ENCODE measurements at places on chromosomes 2 and 18.

DNA sequence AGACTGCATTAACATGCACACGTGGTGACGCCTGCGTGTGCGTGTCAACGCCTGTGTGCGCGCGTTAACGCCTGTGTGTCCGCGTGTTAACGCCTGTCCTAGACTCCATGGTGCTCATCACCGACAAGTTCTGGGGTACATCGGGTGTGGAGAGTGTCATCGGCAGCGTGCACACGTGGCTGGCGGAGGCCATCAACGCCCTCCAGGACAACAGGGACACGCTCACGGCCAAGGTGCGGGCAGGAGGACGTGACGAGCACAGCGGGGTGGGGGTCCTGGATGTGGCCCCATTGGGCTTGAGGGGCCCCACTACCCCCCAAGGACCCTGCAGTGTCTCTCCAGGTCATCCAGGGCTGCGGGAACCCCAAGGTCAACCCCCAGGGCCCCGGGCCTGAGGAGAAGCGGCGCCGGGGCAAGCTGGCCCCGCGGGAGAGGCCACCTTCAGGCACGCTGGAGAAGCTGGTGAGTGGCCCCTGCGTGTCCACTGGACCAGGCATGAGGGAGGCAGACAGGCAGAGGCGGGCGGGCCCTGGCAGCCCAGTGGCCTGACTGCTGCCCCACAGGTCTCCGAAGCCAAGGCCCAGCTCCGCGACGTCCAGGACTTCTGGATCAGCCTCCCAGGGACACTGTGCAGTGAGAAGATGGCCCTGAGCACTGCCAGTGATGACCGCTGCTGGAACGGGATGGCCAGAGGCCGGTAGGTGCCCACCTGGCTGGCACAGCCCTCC lies 29.2 kb downstream of the GPC1 start:
- no peak for DNase-seq

- DNase-seq = peak; percentile 1
These were observed 341.1 kb downstream of the ARL6IP6 start for GRCh38 chr2:153059338-153060052.

GRCh38 chr2:1132328-1132969 lies 181.8 kb downstream of the SNTG2 start:
- no peak for DNase-seq

DNA sequence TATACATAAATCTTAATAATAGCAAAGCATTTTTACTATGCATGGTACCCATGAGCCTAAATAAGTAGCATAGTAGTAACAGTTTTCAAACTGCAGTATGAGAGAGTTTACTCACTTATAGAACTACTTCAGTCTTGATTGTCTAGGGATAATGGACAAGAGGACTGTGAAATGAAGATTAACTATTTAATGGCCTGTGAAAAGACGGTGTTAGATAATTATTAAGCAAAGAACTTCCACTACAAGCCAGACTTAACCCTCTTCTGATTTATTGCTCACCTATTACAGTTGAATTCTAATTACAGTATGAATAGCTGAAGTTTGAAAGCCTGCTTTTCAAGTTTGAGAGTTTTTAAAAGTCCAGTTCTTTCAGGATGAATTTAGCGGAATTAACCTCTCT lies 18.9 kb downstream of the PIK3C3 start:
- DNase-seq = no peak

DNA sequence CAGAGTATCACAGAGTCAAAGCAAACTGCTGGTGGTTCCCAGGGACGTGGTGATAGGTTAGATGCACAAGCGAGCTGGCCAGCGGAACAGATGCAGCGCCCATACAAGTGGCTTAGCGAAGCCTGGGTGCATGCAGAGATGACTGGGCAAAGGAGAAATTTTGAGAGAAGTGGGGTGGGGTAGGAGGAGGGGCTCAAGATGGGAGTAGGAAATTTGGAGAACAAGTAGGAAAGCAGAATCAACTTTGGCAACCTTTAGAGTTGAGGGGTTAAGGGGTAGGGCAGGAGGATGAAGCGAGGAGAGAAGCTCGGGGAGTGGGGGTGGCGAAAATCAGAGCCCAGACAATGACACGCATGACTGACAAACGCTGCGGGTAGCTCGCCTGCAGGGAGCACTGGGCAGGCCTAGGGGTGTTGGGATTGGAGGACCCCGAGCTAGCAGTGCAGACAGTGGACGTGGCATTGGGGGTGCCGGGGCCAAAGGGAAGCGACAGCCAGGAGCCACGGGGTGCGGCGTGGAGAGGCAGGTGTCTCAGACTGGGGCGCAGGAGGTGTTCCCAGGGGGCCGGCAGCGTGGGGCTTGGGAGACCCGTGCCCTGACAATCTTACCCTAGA lies 431 bp downstream of the FAM98A start:
- DNase-seq = peak; percentile 49

GRCh38 chr2:141925511-141925910 lies 205.3 kb downstream of the LRP1B start:
- DNase-seq = no peak

GRCh38 chr2:222930862-222931261 lies 70.0 kb downstream of the ACSL3 start:
- no peak for DNase-seq

DNA sequence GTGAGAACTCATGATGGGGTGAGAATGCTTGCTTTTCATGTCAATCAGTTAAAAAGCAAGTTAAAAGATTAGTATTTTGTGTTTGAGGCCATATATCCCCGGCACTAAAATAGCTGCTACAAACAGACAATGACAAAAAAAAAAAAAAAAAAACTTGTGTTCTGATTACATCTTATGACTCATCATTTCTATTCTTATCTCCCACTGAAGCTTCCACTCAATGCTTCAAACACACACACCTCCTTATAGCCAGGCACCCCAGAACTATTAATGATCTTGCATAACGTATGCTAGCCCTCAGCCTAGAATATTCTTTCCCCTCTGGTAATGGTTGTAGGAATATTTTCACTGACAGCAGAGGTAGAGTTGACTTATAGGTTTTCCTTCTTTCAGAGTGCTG lies 778.3 kb downstream of the TRIB2 start:
- DNase-seq = no peak

DNA sequence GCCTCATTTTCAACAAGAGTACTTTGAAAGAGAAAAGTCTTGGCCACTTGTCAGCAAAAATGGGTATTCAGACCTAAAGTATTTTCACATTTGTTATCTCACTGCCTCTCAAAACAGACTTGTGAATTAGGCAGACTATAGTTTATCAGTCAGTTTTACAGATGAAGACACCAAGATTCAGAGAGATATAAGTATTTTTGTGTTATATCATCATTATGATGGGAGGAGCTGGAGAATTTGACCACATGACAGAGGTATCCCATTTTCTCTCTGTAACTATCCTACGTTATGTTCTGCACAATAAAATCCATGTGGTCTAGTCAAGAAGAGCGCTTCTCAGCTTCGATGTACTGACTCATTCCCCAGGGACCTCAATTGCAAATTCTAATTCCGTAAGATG lies 213.7 kb downstream of the MYCN start:
- DNase-seq = no peak

DNA sequence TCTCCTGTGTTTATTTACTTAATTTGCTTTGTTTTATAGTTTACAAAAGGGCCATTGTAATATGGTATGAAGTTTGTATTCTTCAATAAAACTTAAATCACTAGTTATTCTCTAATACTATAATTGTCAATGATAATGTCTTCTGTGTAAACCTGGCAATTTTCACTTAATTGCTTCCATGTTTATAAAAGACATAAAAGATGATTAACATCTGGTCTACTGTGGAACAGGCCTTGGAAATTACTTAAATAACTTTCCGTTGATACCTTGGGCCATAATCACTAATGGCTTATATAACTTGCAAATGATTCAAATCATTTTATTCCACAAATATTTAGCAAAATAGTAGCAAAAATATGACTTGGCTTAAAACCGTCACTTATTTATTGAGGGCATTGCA lies 743.8 kb downstream of the DSC3 start:
- no peak for DNase-seq

DNA sequence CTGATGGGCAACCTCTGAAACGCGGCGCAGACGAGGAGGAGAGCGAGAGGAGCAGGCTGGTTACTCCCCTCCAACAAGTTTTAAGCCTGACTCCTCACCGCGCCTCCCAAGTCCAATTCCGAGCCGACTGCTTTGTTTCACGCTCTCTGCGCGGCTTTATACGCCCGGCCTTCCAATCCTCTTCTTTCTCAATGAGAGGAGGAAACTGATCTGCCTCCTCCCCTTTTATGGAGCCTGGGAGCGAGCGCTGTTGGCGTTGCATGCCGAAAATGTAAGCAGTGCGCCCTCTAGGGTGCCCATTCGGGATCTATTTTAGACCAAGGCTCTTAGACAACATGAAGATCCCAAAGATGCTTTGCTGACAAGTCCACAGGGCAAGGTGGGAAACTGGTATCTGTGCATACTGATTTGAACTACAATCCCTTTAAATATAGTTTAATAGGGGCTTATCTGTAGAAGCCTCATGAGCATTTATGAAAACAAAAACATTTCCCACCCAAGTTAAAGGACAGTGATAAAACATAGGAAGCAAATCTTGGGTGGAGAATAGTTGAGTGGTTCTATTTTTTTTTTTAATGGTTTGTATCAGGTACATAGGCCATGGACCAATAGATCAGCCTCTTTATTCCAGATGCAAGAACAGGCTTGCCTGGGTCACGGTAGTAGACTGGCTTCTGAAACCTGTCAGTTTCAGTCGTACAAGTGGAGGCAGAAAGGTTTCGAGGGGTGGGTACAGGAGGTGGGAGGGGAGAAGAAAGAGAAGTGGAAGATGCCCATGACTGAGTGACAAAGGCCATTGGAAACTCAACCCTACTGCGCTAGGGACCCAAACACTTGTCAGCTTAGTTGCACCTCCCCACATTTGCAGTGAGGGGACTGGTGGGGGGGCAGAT lies at the start of gene RND3:
TSS of gene RND3 (minus strand) at position 131 of the 893 bp plus-strand sequence. CDS start 250 bp downstream, outside the sequence.
- peak; percentile 99 for DNase-seq

DNA sequence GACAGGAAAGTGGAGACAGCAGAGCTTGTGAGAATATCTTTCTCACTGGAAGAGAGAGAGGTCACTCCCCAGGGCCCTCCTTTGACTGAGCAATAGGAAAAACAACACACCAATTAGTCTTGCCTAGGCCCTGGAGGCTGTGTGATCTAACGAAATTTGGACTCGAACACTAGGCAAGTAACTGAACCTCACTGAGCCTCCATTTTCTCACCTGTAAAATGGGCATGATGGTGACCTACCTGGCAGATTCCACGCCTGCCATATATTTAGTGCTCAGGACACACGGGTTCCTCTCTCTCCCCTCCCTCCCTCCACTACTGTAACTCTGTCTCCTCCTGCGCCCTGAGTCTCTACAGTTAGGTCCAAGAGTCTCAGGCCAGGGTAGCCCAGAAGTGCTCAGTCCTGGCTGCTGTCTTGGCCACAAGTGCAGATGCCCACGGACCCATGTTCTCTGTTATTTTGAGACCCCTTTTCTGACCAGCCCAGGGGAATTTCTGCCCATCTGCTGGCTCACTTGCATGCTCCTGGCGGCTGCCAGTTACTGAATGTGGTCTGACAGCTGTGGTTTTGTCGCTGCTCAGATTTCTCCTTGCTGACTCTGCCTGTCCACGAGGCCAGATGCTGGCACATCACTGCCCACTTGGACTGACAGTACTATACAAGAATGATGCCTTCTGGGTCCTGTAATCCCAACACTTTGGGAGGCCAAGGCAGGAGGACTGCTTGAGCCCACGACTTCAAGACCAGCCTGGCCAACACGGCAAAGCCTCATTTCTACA lies 9.6 kb upstream of the GIGYF2 start:
- DNase-seq = no peak

- peak; percentile 8 for DNase-seq
These were observed 144.9 kb downstream of the LTBP1 start for GRCh38 chr2:33091541-33092123.

DNA sequence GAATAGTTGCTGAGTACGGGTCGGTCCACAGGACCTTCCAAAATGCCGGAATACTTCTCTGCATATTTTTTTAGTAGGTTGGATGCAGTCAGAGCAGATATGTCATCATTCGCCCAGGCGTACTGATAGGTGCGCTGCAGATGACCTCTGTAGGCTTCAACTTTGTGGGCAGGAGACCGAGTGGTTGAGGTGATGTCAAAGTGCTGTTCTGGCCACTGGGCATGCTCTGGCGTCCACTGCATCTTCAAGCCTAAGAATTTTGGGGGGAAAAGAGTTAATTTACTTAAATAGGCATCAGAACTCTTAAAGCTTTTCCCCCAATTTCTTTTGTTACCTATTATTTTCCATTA lies 124.3 kb downstream of the FIGN start:
- no peak for DNase-seq

DNA sequence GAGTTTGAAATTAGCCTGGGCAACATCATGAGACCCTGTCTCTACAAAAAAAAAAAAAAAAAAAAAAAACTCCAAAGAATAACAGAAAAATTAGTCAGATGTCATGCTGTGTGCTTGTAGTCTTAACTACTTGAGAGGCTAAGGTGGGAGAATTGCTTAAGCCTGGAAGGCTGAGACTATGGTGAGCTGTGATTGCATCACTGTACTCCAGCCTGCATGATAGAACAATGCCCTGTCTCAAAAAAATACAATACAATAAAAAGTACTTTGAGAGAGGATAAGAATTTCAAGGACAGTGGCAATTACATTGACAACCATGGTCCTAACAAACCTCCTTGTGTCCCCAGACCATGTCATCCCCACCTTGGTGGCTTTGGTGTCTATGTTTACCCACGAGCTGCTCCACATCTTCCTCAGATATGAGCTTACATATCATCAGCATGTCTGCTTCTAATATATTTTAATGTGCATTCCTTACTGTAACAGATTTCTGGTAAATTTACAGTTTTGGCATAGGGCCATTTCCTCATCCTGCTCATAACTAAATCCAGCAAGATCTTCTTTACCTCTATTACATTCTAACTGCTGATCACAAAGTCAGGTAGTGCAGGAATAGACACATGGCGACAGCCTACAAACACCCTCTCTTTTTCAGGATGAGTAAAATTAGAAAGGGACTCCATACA lies 437.7 kb upstream of the HNRNPA3 start:
- peak; percentile 30 for DNase-seq

- no peak for DNase-seq
These were observed 10.8 kb downstream of the ANO7 start for GRCh38 chr2:241199286-241199685.

GRCh38 chr2:199457147-199458008 lies at the start of gene SATB2:
TSS of gene SATB2 (minus strand) at chr2:199457939. CDS start at chr2:199456037, 1,902 bp downstream.
- DNase-seq = peak; percentile 55

DNA sequence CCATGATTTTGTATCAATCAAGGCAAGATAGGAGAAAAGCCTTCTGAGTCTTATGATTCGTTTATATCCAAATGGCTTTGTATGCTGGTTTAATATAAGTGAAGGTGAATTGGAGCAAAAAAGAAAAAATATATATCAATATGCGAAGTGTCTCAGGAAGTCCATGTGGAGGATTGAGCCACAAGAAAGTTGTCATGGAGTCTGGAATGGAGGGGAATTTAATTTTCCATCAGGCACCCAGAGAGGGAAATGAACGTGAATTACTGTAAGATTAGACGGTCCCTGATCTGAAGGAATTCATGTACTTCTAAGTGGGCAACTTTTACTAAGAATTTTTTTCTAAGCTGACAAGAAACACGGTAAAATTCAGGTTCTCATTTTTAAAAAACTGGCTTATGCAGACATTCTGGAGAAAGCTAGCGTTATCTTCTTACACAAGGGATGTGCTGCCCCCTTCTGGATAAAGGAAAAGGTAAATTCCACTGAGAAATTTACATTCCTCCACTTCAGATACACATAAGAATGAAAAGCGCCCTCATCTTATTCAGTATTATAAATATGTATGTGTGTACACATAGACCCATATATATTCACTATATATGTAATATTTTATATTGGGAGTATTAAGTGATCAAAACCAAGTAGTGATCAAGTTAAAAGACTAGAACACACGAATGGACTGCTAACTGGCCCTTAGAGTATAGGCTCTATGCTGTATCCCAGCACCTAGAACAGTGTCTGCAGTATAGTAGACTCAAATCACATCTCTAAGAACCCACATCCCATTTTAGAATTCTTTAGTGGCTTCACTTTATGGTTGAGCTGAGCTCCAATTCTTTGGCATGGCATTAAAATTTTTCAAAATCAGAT lies 289.0 kb upstream of the TFPI start:
- DNase-seq = peak; percentile 73
